ENCODE measurements at places on chromosomes 2 and 18. TPM values are rescaled to one million over a fixed set of nuclear protein-coding genes. Genes with fewer than 3 reads are reported as not detected.

GRCh38 chr18:14189858-14190257, 57.6 kb upstream of the ZNF519 start:
- no peak for DNase-seq

- no peak for DNase-seq
These were observed 501.7 kb upstream of the TCF4 start for GRCh38 chr18:56089612-56090258.

GRCh38 chr2:225103737-225104141, 61.5 kb upstream of the DOCK10 start:
- no peak for DNase-seq

ZNF804A gene
- 0.20 TPM for polyA plus RNA-seq

- no peak for DNase-seq
These were observed 134.0 kb downstream of the RAB3GAP1 start for GRCh38 chr2:135186054-135186453.

DNA sequence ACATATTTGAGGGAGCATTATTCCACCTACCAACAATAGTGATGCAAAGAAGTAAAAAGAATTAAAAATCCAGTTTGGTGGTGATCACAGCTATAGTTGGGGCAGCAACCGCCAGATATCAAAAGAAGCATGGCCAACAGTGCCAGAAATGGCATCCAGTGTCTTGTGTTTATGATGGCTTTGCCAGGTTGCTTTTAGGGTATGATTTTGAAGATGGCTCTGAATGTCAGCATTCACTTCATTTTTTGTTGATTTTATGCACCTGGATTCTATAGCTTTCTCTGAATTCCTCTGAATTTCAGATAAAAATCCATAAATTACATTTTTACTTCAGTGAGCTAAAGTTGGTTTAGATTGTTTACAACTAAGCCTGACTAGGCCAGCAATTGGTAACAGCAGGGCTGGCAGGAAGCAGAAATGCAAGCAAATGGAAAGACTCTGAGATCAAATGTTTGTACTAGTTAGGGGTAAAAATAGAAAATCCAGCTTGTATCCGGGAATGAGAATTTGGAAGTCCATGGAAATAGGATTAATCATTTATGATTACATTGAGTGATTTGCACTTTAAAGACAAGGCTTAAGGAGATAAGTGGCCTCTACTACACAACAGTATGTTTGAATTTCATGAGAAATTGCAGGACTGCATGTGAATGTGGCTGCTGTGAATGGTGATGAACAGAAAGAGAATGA, 40.4 kb downstream of the COL3A1 start:
- DNase-seq, result no peak

Data from muscle of arm (tissue), 14 donors.